NCI-H69 (cell line): ENCODE measurements at places on chromosomes 13 and 19.

DNA sequence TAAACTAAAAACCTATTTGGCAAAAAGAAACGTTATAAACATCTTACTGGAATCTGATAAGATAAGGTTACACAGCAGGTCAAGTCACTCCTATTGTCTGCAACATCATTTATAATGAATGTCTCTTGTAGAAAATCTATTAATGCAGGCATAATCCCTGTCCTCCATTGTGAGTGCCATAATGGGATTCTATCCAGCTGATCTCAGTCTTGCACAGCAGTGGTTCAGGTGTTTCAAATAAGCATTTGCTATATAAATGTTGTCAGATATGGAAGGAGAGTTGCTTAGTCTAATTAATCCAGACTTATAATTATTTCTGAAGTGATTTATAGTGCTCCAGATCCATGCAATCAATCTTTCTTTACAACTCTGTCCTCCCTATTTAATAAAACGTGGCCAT is 186.5 kb upstream of the ATXN8OS start:
- peak; percentile 86 for DNase-seq

- no peak for DNase-seq
Observed at GRCh38 chr13:114097893-114098688, 34.3 kb downstream of the RASA3 start.

DNA sequence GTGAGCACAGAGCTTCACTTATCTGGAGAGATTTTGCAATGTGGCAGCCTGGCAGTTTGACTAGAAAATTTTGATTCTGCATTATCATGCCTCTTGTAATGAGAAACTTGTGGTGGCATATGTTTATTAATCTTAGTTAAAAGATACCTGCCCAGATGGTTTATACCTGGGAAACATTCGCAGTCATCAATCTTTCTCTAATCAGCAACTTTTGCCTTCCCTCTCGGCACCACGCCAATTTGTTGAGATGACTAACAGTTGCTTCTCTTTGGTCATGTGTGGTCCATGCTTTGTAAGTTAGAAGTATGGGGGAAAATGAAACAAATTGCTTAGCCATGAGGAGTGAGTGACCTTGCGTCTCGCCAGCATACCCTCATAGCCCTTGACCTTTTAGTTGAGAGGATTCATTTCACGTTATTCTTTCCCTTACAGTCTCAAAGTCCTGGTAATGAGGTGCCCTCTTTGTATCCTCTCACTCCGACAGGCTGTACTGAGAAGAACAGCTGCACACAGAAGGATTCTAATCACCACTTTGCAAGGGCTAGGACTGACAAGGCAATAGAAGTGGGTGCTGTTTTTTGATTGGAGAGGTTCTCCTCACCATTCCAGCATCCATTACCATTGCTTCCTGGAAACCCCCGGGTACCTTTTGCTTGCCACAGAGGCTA is 201.4 kb downstream of the OXGR1 start:
- DNase-seq, result no peak

GRCh38 chr19:29381353-29382203 is 144.2 kb upstream of the VSTM2B start:
- DNase-seq, result no peak

- DNase-seq, result no peak
Observed at GRCh38 chr19:55094456-55095259, 19.0 kb downstream of the EPS8L1 start.

DNA sequence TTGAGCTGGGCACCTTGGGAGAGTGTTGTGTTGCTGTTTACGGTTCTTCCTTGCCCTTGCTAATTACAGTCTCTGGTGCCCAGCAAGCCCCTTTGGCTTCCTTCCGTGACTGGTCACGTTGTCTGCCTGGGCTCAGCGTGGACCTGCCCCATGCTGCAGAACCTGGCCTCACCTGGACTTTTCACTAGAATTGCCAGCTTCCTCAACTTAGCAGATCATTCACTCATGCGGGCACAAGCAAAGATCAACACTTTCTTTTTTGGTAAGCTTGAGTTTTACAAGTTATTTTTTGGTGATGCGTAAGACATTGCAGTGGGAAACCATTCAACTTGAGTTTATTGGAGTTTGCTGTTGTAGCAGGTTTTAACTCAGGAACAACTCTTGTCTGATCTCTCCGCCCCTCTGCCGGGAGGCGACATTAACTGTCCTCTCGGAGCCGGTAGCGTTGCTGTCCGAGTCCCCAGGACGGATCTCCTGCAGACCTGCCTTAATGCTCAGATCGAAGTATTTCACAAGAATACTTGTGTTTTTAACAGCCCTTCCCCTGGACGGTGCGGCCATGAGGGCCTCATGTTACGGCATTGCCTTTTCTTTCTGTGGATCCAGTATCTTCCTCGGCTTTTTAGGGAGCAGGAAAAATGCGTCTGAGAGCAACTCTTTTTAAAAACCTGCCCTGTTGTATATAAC is 15.7 kb upstream of the TEX29 start:
- DNase-seq, result no peak

DNA sequence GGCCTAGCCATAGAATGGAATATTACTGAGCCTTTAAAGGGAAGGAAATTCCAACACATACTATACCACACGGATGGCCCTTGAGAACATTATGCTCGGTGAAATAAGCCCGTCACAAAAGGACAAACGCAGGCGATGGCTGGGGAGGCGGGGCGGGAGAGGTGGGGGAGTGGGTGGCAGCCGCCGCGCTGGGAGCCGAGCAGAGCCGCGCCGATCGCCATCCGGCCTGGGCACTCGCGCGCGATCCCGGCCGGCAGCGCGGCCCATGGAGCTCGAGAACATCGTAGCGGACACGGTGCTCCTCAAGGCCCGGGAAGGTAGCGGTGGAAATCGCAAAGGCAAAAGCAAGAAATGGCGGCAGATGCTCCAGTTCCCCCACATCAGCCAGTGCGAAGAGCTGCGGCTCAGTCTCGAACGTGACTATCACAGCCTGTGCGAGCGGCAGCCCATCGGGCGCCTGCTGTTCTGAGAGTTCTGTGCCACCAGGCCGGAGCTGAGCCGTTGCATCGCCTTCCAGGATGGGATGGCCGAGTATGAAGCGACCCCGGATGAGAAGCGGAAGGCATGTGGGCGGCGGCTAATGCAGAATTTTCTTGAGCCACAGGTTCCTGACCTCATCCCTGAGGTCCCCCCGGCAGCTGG is 140.1 kb downstream of the ZDHHC20 start:
- DNase-seq, result no peak

DNA sequence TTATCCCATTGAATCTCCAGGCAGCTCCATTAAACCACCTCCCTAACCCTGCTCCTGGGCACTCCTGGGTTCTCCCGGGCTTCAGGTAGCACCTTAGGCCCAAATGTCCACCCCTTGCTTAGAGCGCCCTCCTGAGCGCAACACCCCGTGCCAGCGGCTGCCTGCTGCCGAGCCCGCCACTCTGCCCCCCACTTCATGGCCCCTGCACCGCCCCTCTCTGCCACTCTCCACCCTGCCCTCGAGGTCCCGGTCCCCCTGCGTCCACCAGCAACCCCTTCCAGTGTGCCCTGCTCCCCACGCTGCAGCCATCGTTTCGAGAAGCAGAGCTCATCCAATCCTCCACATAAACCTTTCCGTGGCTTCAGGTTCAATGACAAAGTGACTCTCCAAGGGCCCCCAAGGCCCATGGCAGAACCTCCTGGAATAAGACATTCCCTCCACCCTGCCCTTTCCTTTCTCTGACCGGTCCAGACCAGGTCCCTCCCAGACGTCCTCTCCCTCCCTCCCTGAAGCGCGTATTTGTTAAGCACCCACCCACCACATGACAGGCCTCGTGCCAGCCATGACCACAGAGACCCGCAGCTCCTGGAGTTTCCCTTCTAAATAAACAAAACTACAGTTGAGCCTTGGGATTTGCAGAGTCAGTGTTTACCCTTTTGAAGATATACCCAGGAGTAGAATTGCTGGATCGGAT is 66.6 kb downstream of the ARHGEF18 start:
- peak; percentile 13 for DNase-seq

DNA sequence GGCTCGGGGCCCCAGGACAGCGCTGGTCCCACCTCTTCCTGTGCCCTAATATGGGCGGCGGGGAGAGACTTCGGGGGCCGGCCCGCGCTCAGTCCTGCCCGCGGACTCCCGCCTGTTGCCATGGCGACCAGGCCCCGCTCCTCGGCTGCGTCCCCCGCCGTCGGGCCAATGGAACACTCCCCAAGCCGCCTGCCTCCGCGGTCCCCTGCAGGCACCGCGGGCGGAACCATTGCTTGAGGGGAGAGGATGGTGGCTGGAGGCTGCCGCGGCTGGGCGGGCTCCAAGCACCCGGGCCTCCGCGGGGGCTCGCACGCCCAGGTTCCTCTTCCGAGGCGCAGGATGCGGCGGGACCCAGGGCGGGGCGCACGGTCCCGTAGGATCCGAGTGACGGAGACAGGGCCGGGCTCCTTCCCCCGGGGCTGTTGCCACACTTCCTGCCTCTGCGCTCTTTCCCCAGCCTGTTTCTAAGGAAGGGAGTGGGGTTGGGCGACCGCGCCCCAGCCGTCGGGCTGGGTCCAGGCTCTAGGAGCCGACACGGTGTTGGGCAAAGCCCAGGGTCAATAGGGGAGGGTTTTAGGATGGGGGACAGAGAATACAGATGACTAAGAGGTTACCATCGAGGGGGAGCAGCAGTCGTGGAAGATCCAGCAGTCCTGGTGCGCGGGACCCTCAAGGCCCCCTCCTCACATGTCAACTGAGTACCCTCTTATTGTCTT is 1.2 kb upstream of the JUNB start:
- DNase-seq, result peak; percentile 99

DNA sequence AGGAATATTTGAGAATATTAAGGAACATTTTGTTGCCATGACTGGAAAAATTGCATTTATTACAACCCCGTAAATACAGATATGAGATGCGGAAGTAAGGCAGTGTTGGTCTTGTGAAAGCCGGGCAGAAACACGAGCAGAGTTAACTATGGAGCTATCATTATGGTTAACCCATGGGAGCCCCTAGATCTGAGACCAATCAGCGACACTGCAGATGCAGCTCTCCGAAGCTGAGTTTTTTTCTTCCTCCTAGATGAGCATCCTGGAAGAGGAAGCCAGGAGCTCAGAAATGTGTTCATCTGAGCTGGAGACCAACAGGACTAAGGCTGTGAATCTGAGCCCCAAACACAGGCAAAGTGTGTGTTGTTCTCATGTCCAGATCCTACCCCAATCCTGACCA is 123.0 kb upstream of the KL start:
- DNase-seq, result no peak

DNA sequence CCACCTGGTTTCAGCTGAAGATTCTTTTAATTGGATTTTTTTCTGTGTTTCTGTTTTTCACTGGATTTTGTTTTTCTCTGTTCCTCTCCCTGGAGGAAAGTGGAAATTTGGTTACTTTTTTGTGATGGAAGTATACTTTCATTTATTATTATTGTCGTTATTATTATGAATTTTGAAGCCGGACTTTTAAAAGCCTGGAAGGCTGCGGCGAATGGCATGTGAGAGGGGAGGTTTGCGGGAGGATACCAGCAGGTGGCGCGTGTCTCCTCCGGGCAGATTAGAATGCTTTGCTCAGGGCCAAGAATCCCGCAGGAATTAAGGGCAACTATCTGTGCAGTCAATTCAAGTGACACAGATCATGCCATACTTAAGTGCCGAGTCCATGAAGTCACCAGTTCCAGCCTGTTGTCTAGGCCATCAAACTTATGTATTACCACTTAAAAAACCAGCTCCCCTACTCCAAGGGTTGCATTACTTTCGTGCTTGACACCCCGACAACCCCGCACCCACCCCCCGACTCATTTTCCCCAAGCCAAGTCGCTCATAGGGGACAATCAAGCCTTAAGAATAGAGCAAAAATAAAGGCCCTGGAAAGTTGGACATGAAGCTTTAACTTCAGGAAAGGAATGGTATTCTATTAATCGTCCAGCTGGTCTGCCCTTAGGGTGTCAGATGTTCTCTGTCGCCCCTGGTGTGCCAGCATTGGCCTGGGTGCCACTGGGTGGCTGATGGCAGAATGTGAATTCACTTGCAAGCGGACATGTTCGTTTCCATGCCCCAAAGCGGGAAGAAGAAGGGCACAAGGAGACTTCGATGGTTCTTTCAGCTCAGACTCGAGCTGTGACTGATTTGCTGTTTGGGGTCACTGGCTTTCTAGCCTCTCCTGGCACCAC is 1.3 kb upstream of the LRCH1 start:
- peak; percentile 79 for DNase-seq

DNA sequence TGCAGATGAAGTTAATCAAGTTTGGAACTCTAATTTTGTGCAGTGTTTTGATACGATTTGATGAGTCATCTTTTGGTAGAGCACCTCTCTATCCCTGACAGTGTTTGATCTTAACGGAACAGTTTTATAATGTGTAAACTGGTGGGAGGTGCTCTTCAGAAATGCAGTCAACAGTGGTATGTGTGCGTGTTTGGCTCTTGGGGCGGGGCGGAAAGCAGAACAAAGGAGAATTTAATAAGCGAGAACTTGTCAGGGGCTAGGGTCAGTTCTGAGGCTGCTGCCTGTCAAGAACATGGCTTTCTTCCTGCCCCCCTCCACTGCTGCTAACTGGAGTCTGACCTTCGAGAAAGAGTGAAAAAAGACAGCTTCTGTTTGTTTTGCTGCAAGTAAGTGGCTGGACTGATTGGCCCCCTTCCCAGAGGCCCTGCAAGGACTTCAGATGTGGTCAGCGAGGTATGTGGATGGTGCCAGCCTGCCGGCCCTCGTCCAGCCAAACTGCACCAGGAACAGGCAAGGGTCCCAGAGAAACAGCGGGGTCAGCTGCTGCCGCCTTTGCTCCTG is 40.8 kb downstream of the BBC3 start:
- peak; percentile 74 for DNase-seq

DNA sequence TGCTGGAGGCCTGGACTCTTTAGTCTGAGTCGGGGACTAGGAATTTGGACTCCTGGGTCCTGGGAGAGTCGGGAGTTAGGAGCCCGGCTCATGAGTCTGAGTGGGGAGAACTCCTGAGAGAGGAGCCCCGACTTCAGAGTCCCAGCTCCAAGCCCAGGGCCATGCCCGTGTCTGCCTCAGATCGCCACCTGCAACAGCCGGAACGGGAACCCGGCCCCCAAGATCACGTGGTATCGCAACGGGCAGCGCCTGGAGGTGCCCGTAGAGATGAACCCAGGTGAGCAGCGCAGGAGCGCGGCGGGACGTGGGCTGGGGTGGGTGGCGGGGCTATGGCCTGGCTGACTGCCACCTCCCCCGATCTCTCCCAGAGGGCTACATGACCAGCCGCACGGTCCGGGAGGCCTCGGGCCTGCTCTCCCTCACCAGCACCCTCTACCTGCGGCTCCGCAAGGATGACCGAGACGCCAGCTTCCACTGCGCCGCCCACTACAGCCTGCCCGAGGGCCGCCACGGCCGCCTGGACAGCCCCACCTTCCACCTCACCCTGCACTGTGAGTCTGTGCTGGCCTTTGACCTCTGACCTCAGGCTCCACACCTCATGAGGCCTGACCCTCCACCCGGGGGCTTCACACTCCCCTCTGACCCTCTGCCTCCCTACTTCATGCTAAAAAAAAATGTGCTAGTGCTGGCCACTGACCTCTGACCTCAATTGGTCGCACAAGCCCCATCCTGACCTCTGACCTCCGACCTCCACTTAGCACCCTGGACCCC is 4.4 kb downstream of the BCAM start:
- DNase-seq, result peak; percentile 21

DNA sequence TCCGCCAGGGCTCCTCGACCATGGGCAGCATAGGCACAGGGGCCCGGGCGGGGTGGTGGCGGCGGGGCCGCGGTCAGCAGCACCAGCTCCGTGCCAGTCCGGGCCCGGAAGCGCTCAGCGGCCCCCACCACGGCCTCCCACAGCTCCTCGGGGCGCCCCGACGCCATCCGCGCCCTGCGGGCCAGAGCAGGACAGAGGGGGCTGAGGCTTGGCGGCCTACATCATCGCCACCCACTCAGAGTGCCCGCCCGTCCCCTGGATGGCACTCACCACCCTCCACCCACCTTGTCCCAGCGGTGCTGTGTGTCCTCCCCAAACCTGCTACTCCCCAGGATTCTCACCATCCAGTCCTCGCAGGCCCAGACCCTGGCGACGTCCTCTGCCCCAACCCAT is 4.0 kb downstream of the AKT1S1 start:
- no peak for DNase-seq

- no peak for DNase-seq
Observed at GRCh38 chr19:47141695-47142094, 11.1 kb downstream of the SAE1 start.
